ENCODE measurements at places on chromosomes 3 and 15. TPM values are rescaled to one million over a fixed set of nuclear protein-coding genes. Genes with fewer than 3 reads are reported as not detected.

Gene TGM5
- not detected for total RNA-seq

DNA sequence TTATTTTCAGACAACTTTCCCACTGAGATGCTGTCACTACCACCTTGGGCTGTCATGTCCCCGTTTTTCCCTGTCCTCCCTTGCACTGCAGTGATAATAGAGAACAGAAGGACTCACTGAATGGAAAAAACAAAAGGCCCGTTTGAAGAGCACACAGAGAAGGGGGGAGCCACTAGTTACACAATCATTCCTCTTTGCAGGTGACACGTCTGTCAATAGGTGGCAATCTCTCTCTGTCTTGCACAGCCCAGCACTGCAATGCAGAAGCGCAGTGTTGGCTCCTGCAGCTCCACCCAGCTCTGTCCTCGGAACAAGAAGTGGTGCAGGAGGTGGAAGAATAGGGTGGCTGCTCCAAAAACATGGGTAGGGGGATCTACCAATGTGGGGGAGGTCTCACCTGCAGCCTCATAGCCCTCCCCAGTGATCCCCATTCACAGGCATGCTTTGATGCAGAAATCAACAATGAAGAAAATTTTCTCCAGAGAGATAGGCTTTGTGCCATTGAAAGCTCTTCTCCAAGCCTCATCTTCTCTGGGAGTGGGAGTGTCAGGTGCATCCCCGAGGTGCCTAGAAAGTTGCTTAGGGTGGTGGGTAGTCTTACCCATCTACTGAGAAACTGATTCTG lies 31.8 kb downstream of the FSTL1 start:
- DNase-seq = no peak

GRCh38 chr3:46965151-46965550 lies 11.4 kb downstream of the CCDC12 start:
- DNase-seq = no peak

DNA sequence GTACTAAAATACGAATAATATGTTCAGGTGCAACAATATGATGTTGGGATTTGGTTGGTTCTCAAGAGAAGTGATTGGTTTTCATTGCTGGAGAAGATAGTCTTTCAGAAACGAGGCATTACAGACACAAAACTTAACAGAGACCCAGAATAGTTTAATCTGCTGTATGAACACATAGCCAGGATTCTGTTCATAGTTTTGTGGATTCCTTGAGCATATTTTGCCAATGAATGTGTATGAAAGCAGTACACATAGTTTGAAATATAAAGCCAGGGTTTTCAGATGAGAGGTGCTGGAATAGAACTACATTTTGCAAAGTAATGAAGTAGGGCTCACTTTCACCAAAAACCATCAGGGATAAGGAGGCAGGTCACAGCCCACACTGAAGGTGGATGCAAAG lies 5.7 kb upstream of the MCTP2 start:
- no peak for DNase-seq

GRCh38 chr3:169990431-169990830 lies 23.8 kb downstream of the SEC62 start:
- DNase-seq = no peak

DNA sequence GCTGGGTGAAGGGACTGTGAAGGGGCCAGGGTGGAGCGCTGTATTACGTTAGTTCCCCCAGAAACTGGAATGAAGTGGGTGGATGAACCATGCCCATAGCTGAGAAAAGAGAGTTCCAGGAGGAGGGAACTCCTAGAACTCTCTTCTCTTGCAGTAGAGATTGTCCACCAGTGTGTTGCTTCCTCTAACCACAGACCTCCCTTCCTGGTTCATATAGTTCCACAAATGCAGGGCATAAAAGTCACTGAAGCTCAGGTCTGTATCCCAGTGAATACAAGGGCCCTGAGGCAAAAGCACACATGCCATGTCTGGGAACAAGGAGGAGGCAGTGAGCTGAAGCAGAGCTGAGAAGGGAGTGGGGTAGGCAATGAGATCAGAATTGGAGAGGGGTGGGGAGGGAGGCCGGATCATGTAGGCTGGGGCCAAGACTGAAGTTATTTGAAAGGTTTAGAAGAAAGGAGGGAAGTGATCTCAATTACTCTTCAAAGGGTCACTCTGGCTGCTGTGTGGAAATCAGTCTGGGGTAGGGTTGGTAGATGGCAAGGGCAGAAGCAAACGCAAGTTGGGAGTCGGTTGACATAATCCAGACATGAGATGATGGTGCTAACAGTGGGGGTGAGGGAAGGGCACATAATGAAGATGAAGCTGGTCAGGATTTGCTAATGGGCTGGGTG lies 6.5 kb downstream of the A4GNT start:
- no peak for DNase-seq

GRCh38 chr3:177673112-177673914 lies 476.0 kb upstream of the TBL1XR1 start:
- no peak for DNase-seq

DNA sequence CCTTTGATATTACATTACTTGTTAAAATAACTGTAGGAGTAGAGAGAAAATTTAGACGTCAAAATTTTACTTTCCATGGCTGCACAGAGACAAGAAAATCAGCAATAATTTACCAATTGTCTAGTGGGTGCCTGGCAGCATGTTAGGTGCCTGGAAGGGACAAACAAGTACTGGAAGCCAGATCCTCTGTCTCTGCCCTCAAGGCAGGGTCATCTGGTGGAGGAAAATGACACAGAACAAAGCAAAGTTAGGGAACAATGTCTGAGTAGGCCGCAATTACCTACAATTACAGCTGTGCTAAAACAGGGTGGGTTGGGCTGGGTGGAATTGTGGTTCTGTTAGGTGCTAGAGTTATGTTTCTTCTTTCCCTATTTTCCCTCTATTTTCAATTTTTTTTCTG lies 7.4 kb downstream of the CCDC174 start:
- DNase-seq = no peak
